ENCODE measurements at places on chromosomes 4 and X. TPM values are rescaled to one million over a fixed set of nuclear protein-coding genes. Genes with fewer than 3 reads are reported as not detected.
A peak's percentile ranks its signal among the peaks of the same experiment; 100 is the strongest.

DNA sequence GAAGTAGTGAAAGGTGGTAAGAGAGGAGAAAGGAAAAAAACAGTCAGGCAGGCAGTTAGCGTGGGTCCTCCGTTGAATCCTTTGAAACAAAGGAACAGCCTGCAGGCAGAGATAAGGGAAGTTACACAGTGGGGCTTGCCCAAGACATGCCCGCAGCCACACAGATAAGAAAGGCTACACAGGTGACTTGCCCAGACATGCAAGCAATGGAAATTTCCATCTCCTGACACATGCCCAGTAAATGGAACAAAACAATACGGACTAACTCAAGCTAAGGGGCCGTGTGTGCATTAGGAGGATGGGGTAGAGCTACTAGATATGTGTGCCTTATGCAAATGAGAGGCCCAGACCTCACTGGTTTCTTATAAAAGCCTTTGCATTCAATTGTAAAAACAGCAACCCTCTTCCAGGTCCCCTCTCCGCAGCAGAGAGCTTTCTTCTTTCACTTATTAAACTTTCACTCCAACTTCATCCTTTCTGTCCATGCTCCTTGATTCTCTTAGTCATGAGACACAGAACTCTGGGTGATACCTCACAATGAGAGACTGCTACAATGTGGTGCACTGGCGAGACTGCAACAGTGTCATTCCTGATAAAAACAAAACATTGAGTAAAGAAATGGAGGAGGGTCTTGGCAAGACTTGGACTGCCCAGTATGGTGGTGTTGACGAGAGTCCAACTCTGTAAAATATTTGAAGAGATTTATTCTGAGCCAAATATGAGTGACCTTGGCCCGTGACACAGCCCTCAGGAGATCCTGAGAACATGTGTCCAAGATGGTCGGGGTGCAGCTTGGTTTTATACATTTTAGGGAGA is 997.4 kb upstream of the PRKX start:
- H3K4me3 ChIP-seq, result no peak overlapping the region
- H3K36me3 ChIP-seq, result no peaks in the 10 kb centered on the region
- H3K27ac ChIP-seq, result no peak overlapping the region
- no peaks in the 10 kb centered on the region for H3K27me3 ChIP-seq
- no peaks in the 10 kb centered on the region for H3K4me1 ChIP-seq

PGK1 gene
- total RNA-seq, result 173 TPM

DNA sequence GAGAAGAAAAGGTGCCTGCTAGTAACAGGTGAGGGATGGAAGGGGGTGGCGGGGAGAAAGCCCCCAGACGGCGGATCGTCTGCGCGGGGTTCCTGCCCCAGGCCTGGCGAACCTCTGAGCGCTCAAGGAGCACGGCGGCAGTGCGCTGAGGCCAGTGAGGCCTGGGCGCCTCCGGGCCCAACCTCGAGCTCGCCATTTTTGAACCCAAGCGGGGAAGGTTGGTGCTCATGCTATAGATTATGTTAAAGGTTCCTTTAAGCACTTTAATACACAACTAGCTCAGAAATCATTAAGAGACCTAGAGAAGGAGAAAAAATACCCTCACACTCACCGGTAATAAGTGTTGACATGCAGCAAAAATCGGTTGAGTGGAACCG is 7.9 kb downstream of the PITX2 start:
- H3K36me3 ChIP-seq, result no peaks in the 10 kb centered on the region
- H3K4me3 ChIP-seq, result no peak overlapping the region
- H3K27ac ChIP-seq, result no peak overlapping the region
- DNase-seq, result no peak
- H3K27me3 ChIP-seq, result peaks cover 82% of the 10 kb centered on the region

DNA sequence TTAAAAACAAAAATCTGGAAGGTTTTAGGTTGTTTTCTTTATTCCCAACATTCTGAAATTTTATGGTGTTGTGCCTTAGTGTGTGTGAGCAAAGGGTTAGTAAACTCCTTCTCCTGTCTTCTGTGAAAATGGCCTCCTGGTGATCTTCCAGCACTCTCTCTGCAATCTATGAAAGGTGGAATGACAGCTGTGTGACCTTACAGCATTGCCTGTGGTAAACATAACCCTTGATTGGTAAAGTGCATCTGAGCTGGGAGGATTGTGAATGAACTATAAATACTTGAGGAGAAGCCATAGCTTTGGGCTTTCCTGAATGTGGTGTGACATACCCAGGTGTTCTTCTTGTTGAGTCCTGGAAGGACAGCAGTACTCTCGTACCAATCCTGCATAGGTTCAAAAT is 10.0 kb downstream of the ART3 start:
- DNase-seq, result no peak
- H3K4me3 ChIP-seq, result no peak overlapping the region
- no peaks in the 10 kb centered on the region for H3K4me1 ChIP-seq
- no peaks in the 10 kb centered on the region for H3K27me3 ChIP-seq

FUNDC2 gene
- total RNA-seq, result 93.9 TPM

DNA sequence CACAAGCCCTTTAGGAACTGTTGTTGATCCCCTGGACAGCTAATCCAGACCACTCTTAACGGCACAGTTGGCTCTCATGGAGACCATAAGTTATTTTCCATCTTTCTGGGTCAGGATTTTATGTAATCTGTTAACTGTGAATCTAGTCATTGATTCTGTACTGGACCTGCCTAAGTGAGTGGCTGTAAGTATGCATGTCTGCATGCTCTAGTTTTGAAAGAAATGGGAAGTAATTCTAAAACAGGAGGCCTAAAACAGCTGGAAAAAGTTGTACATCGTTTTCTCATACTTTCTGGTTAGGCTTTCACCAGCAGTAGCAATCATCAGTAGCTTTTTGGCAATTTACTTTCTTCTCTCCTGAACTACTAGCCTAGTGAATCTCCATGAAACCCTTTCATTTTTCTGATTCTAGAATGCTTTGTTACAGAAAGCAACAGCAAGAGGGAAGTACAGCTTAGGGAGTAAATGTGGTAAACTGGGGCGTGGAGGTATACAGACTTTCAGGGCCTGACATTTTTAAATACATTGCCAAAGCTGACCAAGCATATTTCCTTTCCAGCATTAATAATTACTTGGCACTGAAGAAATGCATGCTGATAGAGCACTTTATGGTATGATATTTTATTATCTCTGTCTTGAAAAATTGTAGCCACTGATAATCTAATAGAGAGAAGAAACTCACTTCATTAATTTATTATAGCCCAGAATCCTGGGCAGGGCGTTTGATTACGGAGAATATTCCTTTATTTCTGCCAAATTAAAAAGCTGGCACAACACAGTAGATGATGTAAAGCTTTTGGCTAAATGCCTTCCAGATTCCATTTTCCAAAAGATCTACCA is 202.7 kb downstream of the BANK1 start:
- H3K36me3 ChIP-seq, result no peaks in the 10 kb centered on the region
- H3K27ac ChIP-seq, result no peak overlapping the region
- H3K27me3 ChIP-seq, result no peaks in the 10 kb centered on the region
- no peak for DNase-seq
- H3K4me1 ChIP-seq, result no peaks in the 10 kb centered on the region
- no peak overlapping the region for H3K4me3 ChIP-seq

- DNase-seq, result no peak
- no peak overlapping the region for H3K4me3 ChIP-seq
- no peaks in the 10 kb centered on the region for H3K36me3 ChIP-seq
- H3K27me3 ChIP-seq, result no peaks in the 10 kb centered on the region
Measured at GRCh38 chr4:3819210-3819919, 53.2 kb downstream of the ADRA2C start.

NAA11 gene
- total RNA-seq, result not detected

DNA sequence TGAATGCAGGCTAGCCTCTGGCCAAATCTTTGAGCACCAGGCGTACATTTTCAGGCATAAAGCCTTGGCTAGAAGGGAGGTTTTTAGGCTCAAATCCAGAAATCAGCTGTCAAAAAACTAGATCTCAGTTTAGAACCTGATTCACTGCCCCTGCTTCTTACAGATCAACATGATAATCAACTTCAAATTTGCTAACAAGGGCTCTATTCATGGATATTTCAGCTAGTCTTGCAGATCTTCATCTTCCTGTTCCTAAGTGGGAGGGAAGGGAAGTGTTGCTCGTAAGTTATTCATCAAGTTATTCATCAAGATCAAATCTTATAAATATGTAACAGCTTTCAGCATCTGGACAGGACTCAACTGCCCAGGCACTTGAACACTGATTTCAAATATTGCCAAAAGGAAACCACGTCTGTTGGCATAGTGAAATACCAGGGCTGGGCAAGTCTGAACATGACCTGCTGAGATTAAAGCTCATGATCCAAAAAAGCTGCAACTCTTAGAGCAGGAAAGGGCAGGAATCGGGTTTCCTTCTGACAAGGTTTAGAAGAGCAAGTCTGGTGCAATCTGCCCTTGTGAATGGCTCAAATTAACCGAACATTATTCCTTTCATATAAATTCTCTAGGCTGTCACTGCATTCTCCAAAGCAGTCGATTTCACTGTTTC is 200.3 kb downstream of the PDGFC start:
- H3K27ac ChIP-seq, result peak overlapping the region; percentile 50
- peak overlapping the region; percentile 15 for H3K4me3 ChIP-seq
- H3K27me3 ChIP-seq, result no peaks in the 10 kb centered on the region
- H3K4me1 ChIP-seq, result peaks cover 8% of the 10 kb centered on the region
- no peaks in the 10 kb centered on the region for H3K36me3 ChIP-seq

- no peaks in the 10 kb centered on the region for H3K4me1 ChIP-seq
- no peak overlapping the region for H3K4me3 ChIP-seq
- DNase-seq, result no peak
- H3K27ac ChIP-seq, result no peak overlapping the region
Measured at GRCh38 chrX:14775416-14775815, 97.5 kb downstream of the FANCB start.

GRCh38 chr4:76492055-76492454 is 57.0 kb downstream of the SHROOM3 start:
- H3K27me3 ChIP-seq, result no peaks in the 10 kb centered on the region
- no peak overlapping the region for H3K4me3 ChIP-seq
- DNase-seq, result no peak
- H3K4me1 ChIP-seq, result no peaks in the 10 kb centered on the region

DNA sequence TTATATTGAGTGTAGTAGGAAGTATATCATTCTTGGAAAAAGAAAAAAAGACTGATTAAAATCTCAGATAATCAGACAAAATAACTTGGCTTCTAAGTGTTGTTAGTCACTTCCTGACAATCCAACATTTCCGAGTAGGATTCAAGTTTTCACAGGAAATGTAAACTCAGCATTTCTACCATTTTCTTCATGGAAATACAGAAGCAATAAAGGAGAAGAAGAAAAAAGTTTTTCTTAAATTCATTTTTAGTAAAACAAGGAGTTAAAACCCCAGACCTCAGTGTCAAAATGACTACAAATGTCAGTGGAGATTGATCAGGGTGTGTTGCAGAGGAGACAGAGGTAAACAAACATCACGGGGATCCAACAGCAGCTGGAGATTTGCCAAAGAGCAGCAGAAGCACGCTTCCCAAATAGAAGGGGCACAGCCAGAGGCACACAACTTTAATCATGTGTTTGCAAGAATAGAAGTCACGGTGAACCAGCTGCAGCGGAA is 129.3 kb upstream of the FAM9B start:
- no peak for DNase-seq
- no peaks in the 10 kb centered on the region for H3K4me1 ChIP-seq
- H3K36me3 ChIP-seq, result no peaks in the 10 kb centered on the region
- H3K27ac ChIP-seq, result no peak overlapping the region
- no peaks in the 10 kb centered on the region for H3K27me3 ChIP-seq

DNA sequence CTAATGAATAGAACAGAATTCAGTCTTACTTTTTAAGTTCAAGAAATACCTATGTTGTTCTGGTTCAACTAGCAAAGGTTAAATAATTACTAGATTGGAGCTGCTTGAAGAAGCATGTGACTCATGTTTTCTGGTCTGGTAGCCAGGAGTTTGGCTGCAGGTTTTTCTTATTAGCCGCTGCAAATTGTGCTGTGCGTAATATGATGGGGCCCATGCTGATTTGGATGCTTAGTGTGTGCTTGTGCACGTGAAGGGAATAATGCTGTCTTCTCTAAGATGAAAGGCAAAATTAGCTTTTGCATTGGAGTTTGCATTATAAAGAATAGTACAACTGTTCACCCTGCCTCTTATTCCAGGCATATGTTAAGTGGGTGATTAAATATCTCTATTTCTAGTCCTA is 219.6 kb downstream of the SNCA start:
- no peaks in the 10 kb centered on the region for H3K36me3 ChIP-seq
- no peaks in the 10 kb centered on the region for H3K4me1 ChIP-seq
- DNase-seq, result no peak

GRCh38 chr4:26484032-26484515 is 6.2 kb downstream of the CCKAR start:
- H3K36me3 ChIP-seq, result no peaks in the 10 kb centered on the region
- H3K4me1 ChIP-seq, result no peaks in the 10 kb centered on the region
- no peaks in the 10 kb centered on the region for H3K27me3 ChIP-seq
- no peak overlapping the region for H3K27ac ChIP-seq
- no peak overlapping the region for H3K4me3 ChIP-seq

DNA sequence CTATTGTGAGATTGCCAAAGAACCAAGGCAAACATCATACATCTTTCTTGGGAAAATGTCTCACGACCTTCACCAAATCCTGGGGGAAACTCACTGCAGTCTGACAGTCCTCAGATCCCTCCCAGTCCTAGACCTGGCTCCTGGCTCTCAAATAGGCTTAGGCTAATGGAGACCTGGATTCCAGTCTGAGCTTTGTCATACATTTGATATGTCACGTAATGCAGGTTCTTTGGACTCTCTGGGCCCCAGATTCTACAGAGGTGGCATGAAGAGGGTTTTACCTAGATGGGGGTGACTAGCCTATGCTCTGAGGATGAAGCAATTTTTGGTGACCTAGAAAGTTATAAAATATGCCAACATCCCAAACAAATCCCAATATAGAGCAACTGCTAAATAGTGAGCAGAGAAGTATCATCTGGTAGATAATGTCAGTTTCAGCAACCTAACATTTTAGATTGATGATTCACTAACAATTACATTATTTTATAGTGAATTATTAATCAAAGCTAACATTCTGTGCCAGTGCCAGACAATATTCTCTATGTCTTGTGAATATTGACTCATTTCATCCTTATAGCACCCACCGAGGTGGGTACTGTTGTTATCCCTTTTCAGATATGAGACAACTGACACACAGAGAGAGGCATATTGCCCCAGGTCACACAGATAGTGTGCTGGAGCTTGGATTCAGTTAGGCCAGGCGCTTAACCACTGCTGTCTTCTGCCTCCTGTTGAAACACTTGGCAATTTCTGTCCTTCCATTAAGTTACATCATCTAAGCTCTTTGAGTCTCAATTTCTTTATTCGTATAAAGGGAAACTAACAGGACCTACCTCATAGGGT is 195.4 kb upstream of the MAMLD1 start:
- H3K27me3 ChIP-seq, result no peaks in the 10 kb centered on the region
- H3K4me3 ChIP-seq, result no peak overlapping the region
- no peak for DNase-seq

DNA sequence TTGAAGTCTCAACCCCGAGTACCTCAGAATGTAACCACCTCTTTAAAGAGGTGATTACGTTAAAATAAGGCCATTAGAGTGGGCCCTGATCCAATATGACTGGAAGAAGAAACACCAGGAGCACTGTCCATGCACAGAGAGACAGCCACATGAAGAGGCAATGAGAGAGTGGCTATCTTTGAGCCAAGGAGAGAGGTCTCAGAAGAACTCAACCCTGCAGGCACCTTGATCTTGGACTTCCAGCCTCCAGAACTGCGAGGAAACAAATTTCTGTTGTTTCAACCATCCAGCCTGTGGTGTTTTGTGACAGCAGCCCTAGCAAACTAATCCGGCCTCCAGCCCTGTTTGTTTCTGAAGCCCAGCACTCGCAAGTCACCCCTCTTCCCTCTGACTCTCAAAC is 46.3 kb upstream of the ADGRG2 start:
- H3K4me3 ChIP-seq, result no peak overlapping the region
- no peak overlapping the region for H3K27ac ChIP-seq
- no peaks in the 10 kb centered on the region for H3K36me3 ChIP-seq

Data from upper lobe of left lung (tissue), 6 donors.